ENCODE measurements at places on chromosomes 16 and 17.

- no peak for DNase-seq
Observed at GRCh38 chr16:68645494-68646388, 631 bp downstream of the CDH3 start.

DNA sequence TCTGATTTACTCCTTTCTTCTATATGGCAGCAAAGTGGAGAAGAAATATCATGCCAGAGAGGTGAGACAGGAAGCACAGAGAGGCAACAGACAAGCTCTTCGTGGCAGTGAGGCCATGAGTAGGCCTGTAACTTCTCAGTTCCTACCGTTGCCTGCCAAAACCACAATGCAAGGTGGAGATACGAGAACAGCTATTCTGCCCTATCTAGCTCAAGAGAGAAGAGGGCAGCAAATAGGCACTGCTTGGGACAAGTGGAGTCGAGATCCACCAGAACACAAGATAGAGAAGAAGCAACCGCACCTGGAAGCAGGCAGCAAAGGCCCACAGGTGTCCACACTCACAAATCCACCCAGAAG is 24.8 kb downstream of the RANBP10 start:
- DNase-seq: no peak

GRCh38 chr17:77593081-77593480 is 365.4 kb upstream of the TNRC6C start:
- DNase-seq: no peak

DNA sequence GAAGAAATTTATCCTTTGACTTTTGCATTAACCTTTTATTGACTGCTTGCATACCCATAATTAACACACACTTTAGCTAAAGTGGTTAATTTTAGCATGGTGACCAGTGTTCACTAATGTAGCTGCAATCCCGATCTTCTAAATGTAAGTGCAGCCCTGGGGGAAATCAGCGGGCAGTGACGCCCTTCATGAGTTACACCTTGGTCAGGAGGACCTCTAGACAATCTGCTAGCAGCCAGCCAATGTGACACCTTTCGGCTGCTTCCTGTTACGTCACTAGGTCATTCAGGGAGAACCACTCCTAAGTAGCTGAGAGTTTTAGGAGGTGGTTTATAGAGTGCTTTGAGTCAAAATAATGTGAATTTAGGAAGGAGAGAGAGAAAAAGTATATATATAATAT is 180.5 kb downstream of the IRX3 start:
- no peak for DNase-seq

- no peak for DNase-seq
Observed at GRCh38 chr16:79101491-79101890, 499.0 kb downstream of the MAF start.

GRCh38 chr17:74413491-74413890 is 18.4 kb upstream of the GPRC5C start:
- no peak for DNase-seq
